Type B pancreatic cell (in vitro differentiated cells): ENCODE measurements at places on chromosomes 1 and 21.

GRCh38 chr1:172870901-172871606, 179.7 kb downstream of the TNFSF18 start:
- no peak overlapping the region for H3K4me3 ChIP-seq
- no peak for DNase-seq
- no peaks in the 10 kb centered on the region for H3K27me3 ChIP-seq
- H3K27ac ChIP-seq = no peak overlapping the region
- no peaks in the 10 kb centered on the region for H3K36me3 ChIP-seq

DNA sequence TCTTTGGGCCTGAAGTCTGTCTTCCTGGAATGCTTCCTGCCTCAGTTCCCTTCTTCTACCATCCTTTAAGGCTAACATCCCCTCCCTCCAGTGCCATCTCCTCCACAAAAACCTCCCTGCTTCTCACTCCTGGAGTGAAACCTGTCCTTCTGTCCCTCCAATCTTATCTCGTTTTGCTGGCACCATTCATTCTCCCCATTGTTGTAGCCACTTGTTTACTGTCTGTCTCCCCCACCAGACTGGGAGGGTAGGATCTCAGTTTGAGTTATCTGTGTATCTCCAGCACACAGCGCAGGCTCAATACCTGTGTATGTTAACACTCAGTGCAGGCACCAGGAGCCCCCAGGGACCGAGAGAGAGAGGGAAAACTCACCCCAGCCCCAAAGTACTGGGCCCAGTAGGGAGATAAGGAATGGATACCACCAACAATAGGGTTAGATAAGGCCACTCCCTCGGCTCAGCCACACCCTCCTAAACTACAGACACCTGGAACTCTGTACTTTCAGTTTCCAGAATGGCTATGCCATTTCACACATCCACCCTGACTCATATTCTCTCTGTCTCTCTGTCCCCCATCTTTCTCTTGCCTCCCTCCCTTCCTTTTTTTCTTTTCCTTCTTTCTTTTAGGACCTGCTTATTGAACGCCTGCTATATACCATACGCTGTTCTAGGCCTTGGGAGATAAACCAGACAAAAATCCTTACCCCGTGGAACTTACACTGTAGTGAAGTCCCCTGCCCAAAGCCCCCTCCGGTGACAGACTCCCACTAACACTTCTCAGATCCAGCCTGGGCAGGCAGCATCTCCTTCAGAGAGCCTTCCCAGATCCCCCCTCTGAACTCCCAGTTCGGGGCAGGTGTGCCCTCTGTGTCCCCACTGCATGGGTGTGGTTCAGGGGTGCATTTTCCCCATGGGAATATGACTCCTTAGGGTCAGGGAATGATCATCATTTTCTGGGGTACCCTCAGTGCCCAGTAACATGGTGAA, 3.3 kb upstream of the SSBP3 start:
- H3K27ac ChIP-seq = peak overlapping the region; percentile 97
- peaks cover 59% of the 10 kb centered on the region for H3K4me1 ChIP-seq

GRCh38 chr1:21523297-21523813, 14.1 kb downstream of the ALPL start:
- no peaks in the 10 kb centered on the region for H3K27me3 ChIP-seq
- DNase-seq = no peak
- H3K27ac ChIP-seq = no peak overlapping the region
- H3K4me1 ChIP-seq = peaks cover 23% of the 10 kb centered on the region
- H3K4me3 ChIP-seq = no peak overlapping the region

- peaks cover 35% of the 10 kb centered on the region for H3K4me1 ChIP-seq
- no peaks in the 10 kb centered on the region for H3K36me3 ChIP-seq
- DNase-seq = no peak
- H3K27ac ChIP-seq = peak overlapping the region; percentile 31
Observed at GRCh38 chr1:10667861-10668761, 128.3 kb downstream of the CASZ1 start.

DNA sequence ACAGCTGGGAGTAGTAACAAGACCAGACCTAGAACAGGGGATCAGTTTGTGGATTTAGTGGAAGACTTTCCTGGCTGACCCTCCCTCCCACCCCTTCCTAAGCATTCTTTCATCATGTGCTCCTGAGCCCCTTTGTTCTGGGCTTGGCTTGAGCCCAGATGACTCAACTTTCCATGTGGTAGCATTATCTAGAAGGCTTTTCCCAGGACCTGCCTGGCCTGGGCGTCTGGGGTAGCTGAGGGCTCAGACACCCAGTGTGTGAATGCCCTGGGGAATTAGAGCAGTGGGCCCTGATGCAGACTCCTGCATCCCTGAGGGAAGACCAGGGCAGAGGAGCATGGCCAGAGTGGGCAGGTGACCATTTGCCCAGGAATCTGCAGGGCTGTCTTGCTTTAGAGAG, 44.1 kb upstream of the TSPAN2 start:
- no peaks in the 10 kb centered on the region for H3K36me3 ChIP-seq
- no peaks in the 10 kb centered on the region for H3K4me1 ChIP-seq
- no peak for DNase-seq
- peaks cover 22% of the 10 kb centered on the region for H3K27me3 ChIP-seq

GRCh38 chr1:240524356-240525069, 87.4 kb downstream of the GREM2 start:
- H3K27me3 ChIP-seq = no peaks in the 10 kb centered on the region
- peaks cover 31% of the 10 kb centered on the region for H3K4me1 ChIP-seq
- no peak overlapping the region for H3K4me3 ChIP-seq
- DNase-seq = no peak
- H3K27ac ChIP-seq = no peak overlapping the region

DNA sequence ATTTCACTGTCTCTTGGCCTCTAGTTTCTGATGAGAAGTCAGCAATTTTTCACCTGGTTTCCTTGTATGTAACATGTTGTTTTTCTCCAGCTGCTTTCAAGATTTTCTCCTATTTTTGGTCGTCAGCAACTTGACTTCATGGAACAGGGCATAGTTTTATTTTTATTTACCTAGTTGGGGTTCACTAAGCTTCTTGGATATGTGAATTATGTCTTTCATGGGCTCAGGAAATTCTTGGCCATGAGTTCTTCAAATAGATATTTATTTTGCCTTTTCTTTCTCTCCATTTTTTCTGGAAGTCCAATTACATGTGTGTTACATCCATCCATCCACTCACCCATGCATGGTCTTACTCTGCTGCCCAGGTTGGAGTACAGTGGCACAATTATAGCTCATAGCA, 13.7 kb downstream of the SDHB start:
- peaks cover 4% of the 10 kb centered on the region for H3K4me1 ChIP-seq
- DNase-seq = no peak
- peaks cover 24% of the 10 kb centered on the region for H3K36me3 ChIP-seq
- H3K27ac ChIP-seq = no peak overlapping the region
- H3K27me3 ChIP-seq = no peaks in the 10 kb centered on the region

DNA sequence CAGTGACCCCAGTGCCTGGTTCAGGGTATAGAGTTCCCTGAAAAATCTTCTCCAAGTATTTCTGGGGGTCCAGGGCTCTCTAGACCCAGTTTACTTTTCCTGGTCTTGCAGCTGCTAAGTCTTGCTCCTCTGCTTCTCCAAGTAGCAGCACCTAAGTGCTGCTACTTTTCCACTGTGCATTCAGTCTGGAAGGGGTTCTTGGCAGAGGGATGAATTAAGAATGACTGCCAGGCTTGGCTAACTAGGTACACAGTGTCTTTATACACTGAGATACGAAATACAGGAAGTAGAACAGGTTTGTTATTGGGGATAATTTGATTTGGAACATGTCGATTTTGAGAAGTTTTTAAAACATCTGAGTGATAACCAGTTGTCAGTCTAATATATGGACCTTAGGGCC, 24.2 kb upstream of the ERICH3 start:
- no peaks in the 10 kb centered on the region for H3K27me3 ChIP-seq
- no peak for DNase-seq
- H3K27ac ChIP-seq = no peak overlapping the region

DNA sequence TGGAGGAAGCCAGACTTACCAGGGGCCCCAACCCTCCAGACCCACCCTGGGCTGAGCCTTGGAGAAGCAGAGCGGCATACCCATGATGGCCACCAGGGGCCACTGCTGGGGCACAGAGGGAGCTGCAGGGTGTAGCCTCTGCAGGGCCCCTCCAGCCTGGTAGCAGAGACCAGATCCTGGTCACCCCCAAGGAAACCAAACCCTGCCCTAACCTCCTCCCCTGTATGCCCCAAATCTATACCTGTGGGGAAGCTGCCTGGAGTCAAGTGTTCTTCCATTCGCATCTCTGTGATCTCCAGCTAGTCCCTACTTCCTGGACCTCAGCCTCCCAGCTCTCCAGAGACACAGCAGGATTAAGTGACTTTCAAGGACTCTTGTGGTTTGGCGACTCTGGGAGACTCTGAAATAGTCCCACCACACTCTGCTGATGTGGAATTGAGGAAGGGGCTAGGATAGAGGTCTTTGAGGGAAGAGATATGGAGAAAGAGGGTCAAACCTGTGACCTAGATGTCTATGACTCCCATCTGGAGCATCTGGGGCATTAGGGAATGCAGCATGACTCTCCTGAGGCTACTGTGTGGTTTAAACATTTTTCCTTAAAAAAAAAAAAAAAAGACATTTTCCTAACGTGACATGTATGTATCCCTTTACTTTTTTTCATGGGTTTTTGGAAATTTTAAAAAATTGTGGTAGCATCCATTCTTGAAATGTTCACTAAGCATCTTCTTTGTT, 119.2 kb upstream of the IPO9 start:
- DNase-seq = no peak
- peaks cover 4% of the 10 kb centered on the region for H3K36me3 ChIP-seq
- no peak overlapping the region for H3K4me3 ChIP-seq
- no peaks in the 10 kb centered on the region for H3K27me3 ChIP-seq

DNA sequence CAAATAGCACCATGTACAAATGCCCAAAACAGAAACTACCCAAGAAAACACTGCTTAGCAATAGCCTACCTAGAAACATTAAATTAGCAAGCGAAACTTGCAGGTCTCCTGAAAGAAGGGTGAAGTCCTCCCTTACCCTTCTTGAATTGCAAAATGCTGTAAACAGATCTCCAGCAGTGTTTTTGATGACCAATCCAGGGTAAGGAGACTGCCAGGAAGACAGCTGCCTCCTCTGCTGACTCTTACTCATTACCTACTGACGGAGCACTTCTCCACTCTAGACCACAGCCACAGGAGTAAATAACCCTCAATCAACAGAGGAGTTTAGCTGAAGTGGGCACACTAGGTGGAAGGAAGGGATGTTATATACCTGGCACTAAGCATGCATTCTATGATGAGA, 32.2 kb upstream of the GADD45A start:
- no peak for DNase-seq
- H3K36me3 ChIP-seq = no peaks in the 10 kb centered on the region
- H3K27ac ChIP-seq = no peak overlapping the region
- no peaks in the 10 kb centered on the region for H3K4me1 ChIP-seq
- no peaks in the 10 kb centered on the region for H3K27me3 ChIP-seq

DNA sequence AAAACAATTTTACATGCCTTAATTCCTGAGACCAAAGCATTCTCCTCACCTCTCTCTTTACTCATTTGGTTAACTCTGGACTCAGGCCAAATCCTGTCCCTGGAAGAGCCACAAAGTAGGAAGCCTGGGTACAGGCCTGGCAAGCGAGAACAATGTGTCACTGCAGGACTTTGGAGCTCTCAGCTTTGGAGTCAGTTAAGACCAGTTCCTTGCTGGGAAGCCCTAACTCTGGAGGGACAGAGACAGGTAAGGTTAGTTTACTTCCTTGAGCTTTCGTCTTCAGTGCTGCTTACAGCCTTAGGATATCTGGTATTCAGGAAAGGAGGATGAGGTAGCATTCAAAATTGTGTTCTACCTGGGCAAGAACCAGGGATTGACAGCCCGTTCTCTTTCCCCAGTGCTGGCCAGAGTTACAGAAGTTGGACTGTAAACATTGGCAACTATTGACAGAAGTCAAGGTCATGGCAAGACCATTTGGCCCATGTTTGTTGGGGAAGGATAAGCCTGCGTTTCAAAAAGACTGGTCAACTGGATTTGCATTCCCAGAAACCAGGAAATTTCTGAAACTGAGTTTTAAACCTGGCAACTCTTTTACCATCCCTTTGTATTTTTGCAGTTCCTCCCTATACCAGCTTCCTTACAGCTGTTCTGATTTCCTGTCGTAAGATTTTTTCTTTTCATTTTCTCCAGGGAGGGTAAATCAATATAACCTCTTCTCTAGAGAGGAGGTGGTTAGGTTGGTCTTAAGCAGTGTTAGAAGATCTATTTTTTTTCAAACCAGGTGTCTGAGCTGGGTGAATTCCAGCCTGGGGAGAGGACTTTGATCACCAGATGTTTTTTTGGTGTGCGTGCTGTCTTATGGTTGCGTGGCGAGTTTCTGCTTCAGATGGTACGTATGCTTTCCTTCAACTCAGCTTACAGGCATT, at the start of gene C4BPB:
TSS of gene C4BPB (plus strand) at position 160 of the 926 bp plus-strand sequence. CDS start at position 832, 672 bp downstream.
- H3K4me3 ChIP-seq = peak within 1 kb of the TSS; percentile 29
- H3K27me3 ChIP-seq = no peaks in the 10 kb centered on the region
- DNase-seq = no peak
- peaks cover 18% of the 10 kb centered on the region for H3K4me1 ChIP-seq

GRCh38 chr1:97938285-97938642, 17.4 kb upstream of the DPYD start:
- no peak overlapping the region for H3K27ac ChIP-seq
- no peak for DNase-seq
- H3K36me3 ChIP-seq = no peaks in the 10 kb centered on the region

DNA sequence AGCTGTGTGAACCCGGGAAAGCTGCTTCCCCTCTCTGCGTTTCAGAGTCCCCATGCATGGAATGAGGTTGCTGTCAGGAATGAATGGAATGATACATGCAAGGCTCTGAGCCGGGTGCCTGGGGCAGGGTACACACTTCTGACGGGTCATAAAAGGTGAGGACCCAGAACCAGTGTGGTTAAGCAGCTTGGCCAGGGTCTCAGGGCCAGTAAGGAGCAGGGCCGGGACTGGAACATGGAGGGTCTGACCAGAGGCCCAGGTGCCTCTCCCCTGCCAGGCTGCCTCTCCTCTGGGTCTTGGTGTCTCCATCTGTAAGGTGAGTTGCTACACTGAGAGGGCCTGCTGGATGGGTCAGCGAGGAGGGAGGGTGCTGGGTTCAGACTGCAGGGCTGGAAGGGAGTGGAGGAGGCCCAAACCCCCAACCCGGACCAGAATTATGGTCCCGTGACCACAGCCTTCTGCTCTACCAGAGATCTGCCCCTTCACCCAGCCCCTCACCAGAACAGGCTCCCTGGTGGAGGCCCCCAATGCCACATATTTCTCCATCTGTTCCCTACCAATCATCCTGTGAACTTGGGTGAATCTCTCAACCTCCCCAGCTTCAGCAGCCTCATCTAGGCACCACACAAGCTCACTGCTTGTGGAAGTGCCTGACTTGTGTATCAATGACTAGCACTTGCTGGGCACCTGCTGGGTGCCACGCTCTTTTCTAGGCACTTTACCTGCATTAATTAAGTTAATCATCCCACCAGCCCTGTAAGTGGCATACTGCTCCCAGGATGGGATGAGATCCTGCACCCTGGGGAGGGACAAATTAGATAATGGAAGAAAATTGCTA, 16.2 kb upstream of the LRP8 start:
- H3K4me1 ChIP-seq = no peaks in the 10 kb centered on the region
- peaks cover 4% of the 10 kb centered on the region for H3K27me3 ChIP-seq
- no peak overlapping the region for H3K27ac ChIP-seq

GRCh38 chr1:115492019-115492595, 149.7 kb upstream of the VANGL1 start:
- no peaks in the 10 kb centered on the region for H3K27me3 ChIP-seq
- H3K4me1 ChIP-seq = peaks cover 11% of the 10 kb centered on the region
- no peaks in the 10 kb centered on the region for H3K36me3 ChIP-seq
- peak; percentile 48 for DNase-seq
- no peak overlapping the region for H3K4me3 ChIP-seq
